A172 (cell line): ENCODE measurements at places on chromosomes 7 and 10. TPM values are rescaled to one million over a fixed set of nuclear protein-coding genes. Genes with fewer than 3 reads are reported as not detected.

Gene UCN3
- total RNA-seq, result not detected in 2 replicates

Gene POLD2
- total RNA-seq, result 149 and 160 TPM in 2 replicates

Gene UPK3BL1
- 12.8 and 13.9 TPM in 2 replicates for total RNA-seq

DNA sequence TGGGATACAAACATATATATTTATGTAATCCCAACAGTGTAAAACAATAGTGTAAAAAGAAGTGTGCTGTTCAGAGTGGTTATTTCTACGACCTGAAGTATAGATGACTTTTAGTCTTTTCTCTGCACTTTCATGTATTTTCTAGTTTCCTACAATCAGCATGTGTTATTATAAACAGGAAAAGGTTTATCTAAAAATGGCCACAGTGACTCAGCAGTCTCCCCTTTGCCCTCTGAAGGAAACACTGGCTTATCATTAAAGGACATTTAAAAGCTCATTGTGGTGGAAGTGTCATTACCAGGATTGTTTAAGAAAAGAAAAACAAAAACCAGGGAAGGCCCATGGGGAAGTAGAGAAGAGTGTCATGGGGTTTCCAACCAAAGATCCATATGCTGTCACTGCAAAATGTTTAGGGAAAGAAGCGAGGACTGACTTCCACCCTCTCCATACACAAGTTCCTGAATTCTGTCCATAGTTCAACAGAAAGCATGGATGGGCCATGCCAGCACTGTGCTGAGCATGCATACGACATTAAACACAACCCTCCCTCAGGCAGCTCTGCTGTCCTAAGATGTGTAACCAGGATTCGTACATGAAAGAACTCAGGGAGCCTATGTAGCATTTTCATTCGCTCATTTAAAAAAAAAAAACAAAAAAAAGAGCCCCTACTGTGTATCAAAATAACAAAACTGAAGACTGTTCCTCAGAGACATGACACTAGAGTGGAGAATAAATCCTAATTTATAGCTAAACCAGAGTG is 10.2 kb downstream of the CYREN start:
- peak; percentile 59 for DNase-seq

GRCh38 chr7:26378016-26378415 is 86.4 kb downstream of the SNX10 start:
- DNase-seq, result no peak

GRCh38 chr10:76398043-76398710 is 966.8 kb downstream of the LRMDA start:
- DNase-seq, result peak; percentile 45

Gene OR2A1
- total RNA-seq, result not detected in 2 replicates

Gene FAM25C
- total RNA-seq, result not detected in 2 replicates

Gene RADIL
- 1.9 and 5.1 TPM in 2 replicates for total RNA-seq

- peak; percentile 95 for DNase-seq
These were observed 35.7 kb downstream of the NAPEPLD start for GRCh38 chr7:103113164-103113563.

DNA sequence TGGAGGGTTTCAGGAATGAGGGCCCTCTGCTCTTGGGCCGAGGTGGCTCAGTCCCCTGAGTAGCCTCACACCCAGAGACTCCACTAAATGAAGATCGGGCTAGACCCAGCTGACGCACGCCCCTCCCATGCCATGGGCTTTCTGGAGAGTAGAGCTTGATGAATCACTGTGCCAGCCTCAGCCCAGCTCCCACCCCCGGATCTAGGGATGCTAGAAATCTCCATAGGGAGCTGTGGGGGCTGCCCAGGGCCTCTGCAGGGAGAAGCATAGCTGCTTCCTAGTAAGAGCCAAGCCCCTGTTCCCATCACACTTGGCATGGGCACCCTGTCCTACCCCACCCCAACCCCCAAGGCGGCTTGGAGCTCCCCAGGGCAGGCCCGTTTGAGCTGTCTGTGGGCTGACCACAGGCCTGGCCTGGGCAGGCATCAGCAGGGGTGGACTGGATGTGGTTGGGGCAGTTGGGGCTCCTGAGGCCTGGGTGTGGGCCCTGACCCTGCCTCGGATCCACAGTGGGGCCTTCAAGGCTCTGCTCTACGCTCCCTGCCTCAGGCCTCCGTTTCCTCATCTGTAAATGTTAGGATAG is 121.2 kb downstream of the ZMIZ1 start:
- peak; percentile 84 for DNase-seq

Gene GPR15LG
- not detected in 2 replicates for total RNA-seq

DNA sequence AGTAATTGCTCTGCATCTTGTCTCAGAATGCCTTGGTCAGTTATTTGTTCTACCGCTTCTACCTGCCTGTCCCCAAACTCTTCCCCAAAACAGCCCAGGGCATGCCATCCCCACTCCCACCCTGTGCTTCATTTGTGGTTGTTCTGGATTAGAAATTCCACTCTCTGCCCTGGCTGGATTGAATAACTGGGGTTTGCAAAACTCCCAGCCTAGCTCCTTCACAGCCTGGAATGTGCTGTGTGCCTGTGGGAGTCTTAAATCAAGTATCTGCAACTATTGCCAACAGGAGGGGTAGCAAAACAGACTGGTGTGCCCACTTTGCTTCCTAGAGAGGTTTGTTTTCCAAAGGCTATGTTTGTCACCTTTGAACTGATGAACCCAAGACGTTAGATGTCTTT is 24.2 kb downstream of the TSPAN15 start:
- DNase-seq, result no peak

DNA sequence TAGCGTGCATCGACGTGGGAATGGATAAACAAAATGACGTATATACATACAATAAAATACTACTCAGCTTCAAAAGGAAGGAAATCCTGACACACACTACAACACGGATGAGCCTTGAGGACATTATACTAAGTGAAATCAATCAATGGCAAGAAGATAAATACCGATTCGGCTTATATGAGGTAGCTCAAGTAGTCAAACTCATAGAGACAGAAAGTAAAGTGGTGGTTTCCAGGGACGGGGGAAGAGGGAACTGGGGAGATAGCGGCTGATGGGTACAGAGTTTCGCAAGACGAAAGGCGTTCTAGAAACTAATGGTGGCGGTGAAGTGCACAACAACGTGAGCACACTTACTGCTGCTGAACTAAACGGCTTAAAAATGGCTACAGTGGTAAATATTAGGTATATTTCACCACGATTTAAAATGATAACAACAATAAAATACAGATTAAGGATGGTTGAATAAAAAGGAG is 516.7 kb downstream of the PARD3 start:
- DNase-seq, result no peak

DNA sequence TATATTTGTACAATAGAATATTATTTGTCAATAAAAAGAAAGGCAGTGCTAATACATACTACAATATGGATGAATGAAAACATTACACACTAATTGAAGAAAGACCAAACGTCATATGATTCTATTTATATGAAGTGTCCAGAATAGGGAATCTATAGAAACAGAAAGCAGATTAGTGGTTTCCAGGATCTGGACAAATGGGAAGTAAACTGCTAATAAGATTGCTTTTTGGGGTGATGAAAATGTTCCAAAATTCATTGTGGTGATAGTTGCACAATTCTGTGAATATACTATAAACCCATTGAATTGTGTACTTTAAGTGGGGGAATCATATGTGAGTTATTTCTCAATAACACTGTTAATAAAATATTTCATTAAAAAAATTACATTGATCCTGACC is 78.2 kb upstream of the IFRD1 start:
- no peak for DNase-seq

Gene IFIT1B
- total RNA-seq, result not detected in 2 replicates

DNA sequence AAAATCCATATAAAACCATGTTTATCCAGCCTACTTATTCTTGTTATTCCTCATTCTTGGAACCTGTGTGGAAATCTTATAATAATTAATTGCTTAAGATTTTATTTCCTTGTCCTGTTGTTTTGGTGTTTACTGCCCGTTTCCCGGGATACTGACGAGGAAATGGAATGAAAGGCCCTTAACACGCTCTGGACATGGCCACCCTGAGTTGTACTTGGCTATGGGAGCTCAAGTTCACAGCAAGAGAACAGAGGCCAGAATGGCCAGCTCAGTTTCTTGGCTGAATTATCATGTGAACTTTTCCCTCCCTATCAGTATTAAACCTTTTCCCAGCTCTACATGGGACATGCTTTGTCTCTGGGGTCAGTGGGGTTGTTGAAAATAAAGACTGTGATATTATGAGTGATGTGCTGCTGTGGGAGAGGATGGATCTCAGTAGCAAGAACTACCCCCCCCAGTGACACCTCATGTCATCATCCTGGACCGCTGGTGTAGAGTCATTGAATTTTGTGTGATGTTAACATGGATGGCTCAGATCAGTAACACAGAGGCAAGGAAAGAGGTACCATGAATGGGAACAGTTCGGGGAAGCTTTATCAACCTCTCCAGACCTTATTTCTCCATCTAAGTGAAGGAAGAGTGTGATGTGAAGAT is 87.0 kb upstream of the IGFBP3 start:
- DNase-seq, result no peak

GRCh38 chr7:131629217-131629882 is 72.9 kb upstream of the PODXL start:
- DNase-seq, result peak; percentile 93

Gene COL17A1
- 0.79 and 2.4 TPM in 2 replicates for total RNA-seq

Gene IL2RA
- not detected in 2 replicates for total RNA-seq

DNA sequence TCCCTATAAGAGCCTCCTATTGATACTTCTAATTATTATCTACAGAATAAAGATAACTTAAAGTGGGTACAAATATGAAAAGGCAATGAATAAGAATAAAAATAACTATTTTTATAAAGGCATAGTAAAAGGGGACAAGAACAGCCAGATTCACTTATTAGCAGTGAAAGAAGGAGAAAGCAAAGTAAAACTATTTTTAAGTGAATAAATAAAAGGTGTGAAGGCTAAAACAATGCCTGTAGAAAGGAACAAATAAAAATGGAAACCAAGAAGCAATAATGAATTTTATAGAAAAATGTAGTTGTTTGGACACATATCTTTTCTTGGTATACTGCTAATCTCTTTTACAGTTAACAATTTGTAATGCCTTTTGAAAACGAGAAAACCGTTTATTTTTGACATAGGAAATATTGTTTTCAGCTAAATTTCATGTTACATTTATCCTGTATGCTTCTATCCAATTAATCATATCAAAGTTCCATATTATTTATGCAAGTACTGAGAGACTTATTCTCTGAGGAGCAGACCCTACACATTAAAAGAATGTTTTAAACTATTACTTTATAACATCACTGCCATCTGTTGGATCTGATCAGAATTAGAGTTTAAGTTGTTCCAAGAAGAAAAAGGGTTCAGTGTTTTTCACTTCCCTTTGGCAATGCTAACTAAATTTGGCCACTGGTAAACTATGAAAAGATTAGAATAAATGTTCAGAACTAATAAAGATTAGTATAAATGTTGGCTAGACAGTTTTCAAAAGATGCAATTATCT is 59.1 kb downstream of the ARMC3 start:
- peak; percentile 53 for DNase-seq

GRCh38 chr10:91238191-91238590 is 17.7 kb downstream of the PCGF5 start:
- DNase-seq, result no peak

GRCh38 chr10:65793738-65794425 is 1132.0 kb upstream of the LRRTM3 start:
- peak; percentile 6 for DNase-seq

DNA sequence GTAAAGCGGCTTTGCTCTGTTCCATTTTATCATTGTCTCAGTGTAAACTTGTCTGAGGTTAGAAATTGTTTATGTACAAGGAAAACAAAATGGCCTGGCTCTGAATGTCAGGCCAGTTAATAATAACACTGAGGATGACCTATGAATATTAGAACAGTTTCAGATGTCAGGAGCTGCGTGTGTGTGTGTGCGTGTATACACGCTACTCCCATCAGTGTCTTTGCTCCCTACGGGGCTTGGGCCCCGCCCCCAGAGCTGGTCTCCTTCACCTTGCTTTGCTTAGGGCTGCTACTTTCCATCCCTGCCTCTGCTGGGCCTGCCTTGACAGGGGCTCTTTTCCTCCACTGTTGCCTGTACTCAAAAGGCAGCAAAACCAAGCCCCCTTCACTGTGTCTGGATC is 142.3 kb upstream of the BET1 start:
- DNase-seq, result no peak
